ENCODE measurements at places on chromosomes 1 and 21. TPM values are rescaled to one million over a fixed set of nuclear protein-coding genes. Genes with fewer than 3 reads are reported as not detected.

The TMEM201 gene
- total RNA-seq, result 1.7 TPM

DNA sequence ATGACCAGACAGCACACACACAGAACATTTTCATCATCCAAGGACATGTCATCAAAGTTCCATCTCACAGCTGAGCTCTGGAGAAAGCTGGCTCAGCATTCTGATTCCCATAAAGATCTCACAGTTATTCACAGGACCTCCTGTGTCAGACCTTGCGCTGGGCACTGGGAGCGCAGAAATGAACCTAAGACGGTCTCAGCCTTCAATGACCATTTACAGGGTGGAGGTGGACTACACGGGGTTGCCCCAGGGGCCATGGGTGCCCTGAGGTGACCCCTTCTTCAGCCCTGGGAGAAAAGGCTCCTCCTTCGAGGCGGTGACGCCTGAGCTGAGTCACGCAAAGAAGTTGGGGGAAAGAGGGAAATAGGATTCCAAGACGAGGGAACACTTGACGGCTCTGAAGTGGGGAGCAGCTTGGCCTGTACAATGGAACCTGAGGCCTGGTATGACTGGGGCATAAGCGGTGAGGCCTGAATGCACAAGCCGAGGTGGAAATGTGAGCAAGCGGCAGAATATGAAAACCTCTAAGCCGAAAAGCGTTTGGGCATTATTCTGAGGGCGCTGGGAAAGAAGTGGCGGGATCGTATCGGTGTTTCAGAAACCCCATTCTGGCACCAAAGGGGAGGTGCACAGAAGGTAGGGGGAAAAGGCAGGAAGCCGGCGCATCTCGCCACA lies 797 bp downstream of the CC2D1B start:
- DNase-seq, result no peak

DNA sequence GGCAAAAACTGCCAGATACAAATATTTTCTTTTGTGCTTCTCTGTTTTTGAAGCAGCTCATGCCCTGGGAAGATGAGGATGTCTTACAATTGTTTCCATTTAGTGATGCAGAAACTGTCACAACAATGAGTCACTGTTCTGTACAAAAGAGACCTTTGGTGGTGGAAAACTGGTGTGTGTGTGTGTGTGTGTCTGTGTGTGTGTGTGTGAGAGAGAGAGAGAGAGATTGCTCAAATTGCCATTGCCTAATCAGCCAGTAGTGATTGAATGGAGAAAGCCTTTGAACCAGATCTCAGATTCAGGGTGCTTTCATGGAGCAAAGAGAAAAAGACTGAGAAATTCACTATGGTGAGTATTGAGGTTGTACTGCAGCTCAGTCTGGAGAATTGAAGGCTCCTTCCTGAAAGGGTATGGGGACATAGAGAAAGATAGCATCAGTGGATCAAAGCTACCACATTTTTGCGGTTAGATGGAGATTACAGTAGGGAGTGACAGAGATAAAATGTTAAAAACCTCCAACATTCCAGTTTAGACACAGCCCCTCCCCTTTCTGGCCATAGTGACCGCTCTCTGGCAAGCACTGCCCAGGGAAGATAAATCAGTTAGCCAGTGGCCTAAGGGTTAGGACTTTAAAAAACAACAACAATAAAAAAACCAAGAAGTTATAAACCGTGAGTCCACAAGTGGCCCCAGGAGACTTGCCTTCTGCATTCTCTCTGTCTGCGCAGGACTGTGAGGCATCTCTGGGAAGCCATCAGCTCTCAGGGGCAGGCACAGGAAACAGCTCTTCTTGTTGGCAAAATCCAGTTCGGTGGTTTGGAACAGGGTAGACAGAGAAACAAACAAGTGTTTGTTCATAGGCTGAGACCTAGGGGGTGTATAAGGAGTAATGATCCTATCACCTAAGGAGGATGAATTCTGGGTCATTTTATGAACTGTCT lies 406.5 kb downstream of the DUSP10 start:
- DNase-seq, result peak; percentile 0

GRCh38 chr21:40173816-40174215 lies 306.6 kb downstream of the PCP4 start:
- no peak for DNase-seq

The CCDC24 gene
- total RNA-seq, result 2.1 TPM

DNA sequence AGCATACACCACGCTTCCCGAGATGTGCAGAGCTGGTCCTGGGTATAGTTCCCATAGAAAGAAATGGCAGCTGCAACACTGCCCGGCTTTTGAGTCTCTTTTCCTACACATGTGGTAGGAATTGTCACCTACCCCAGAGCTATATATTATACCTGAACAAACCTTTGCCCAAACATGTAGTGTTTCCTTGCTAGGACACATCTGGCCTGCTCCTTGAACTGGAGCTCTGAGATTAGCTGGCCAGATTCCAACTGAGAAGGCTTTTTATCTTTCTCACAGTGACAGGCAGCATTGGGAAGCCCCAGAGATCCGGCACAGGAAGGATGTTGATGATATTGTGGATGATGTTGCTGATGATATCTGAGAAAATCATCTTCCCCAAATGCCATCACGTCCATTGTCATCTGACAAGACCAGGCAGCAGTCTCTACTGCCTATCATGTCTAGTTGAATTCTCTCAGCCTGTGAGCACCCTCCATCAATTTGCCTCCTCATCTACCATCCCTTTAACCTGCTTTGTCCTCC lies 115.0 kb upstream of the SMYD2 start:
- no peak for DNase-seq

The SLC1A7 gene
- under 0.01 TPM for total RNA-seq

DNA sequence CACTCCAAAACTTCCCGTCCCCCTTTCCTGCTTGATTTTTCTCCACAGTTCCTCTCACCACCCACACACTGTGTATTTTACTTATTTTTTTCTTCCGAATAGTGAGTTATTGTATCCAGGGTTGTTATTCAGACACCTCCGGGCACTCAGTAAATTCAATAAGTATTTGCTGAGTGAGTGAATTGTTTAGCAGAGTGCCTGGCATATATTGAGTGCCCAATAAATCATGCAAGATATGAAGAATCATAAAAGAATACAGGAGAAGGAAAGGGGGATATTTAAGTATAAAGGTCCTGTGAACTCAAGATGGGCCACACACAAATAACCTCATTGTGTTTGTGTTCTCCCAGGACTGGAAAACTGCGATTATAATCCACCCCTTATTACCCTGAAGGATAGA lies 139.9 kb downstream of the GALNT2 start:
- no peak for DNase-seq

DNA sequence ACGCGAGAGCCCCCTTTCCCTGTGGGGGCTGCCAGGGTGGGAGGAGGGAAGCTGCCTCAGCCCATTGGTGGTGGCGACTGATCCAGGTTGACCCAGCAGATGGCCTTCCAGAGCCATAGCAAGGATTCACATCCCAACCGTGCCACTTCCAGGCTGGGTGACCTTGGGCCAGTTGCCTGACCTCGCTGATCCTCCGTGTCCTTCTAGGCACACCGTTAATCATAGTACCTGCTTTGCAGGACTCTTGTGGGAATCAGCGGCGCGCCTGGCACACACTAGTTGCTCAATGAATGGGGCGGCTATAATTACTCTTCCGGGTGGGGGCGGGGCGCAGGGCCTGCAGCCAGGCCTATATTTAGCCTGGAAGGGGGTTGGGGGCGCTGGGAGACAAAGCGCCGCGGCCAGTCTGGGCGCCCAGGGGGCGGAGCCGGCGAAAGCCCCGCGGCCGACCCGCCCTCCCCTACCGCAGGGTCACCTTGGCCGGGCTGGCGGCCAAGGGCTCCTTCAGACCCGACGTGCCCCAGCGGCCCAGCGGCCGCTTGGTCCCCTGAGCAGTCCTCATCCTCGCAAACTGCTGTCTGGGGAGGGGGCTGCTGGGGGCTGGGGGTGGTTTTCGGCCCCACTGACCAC lies 5.1 kb downstream of the HSPB7 start:
- DNase-seq, result no peak

GRCh38 chr1:30197639-30198450 lies 525.5 kb downstream of the MATN1 start:
- DNase-seq, result no peak

DNA sequence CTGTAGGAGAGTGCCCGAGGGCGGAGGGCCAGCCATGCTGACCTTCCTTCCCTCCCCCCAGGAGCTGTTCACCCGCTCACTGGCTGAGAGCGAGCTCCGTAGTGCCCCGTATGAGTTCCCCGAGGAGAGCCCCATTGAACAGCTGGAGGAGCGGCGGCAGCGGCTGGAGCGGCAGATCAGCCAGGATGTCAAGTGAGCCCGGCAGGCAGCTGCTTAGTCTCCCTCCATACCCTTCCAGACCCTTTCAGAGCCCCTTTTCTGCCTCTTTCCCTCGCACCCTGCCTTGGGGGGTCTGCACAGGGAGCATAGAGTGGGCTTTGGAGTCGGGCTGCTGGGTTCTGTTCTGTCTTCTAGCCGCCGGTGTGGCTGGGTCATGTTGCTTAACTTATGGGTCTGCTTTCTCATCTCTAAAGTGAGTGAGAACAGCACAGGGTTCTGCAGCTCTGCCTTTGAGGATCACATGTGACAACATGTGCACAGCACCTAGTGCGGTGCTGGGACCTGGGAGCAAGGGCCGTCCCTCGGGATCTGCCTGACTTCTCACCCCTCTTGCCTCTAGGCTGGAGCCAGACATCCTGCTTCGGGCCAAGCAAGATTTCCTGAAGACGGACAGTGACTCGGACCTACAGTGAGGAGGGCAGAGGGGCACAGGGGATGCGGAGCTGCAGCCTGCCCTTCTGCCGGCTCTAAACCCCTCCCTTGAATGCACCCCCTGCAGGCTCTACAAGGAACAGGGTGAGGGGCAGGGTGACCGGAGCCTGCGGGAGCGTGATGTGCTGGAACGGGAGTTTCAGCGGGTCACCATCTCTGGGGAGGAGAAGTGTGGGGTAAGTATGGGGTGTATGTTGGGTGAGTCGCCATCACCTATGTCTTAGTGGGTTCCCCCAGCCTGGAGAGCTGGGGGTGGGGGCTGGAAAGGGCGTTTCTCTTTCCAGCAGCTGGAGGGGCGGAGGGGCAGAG lies 6.2 kb downstream of the AMPD2 start:
- DNase-seq, result no peak

- DNase-seq, result no peak
These were observed 1.3 kb downstream of the TRIM67 start for GRCh38 chr1:231162970-231163829.

The BARHL2 gene
- not detected for total RNA-seq

GRCh38 chr21:36610201-36610600 lies 88.7 kb upstream of the SIM2 start:
- DNase-seq, result no peak

The CFAP74 gene
- 0.09 TPM for total RNA-seq

DNA sequence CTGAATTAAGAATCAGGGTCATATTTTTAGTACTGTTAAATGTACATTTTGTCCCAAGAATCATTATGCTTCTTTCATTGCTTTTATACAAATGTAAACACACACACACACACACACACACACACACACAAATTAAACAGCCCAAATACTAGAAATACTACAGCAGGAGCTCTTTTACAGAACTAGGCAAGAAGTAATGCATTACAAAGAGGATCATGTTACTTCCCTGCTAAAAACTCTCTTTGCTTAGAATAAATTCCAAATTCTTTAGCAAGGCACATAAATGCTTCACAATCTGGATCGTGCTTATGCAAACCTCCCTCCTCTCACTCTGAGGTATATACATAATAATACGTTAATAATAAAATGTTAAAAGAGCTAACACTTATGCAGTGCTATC lies 720.4 kb upstream of the ADGRL4 start:
- DNase-seq, result no peak

The HENMT1 gene
- total RNA-seq, result 28.3 TPM

DNA sequence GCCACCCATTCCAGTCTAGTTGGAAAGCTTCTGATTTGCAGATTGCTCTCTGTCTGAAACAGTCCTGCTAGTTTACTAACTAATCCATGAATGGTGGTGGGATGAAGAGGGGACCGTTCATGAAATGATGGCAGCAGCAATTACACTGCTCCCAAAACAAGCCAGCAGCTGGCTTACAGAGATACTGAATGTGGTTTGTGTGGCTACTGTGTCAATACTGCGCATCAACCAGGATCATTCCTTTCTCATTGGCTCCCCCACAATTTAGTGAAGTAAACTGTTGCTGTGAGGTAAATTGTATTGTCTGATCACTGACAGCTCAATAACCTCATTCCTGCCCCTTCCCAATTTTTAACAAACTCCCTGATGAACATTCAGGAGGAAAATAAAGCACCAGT lies 191.3 kb upstream of the LMO4 start:
- DNase-seq, result no peak

GRCh38 chr1:74427681-74428080 lies 84.7 kb downstream of the LRRC53 start:
- no peak for DNase-seq

The OR6N1 gene
- total RNA-seq, result not detected

DNA sequence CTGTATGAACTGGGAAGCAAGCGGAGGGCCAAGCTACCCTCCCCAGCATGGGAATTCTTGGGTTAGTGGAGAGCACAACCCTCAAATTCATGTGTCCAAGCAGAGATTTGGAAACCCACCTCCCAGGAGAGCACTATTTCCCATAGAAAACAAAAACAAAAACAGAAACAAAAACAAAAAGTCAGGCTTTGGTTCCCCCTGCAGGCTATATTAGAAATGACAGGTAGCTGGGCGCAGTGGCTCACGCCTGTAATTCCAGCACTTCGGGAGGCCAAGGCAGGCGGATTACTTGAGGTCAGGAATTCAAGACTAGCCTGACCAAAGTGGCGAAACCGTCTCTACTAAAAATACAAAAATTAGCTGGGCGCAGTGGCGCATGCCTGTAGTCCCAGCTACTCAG lies 10.8 kb downstream of the MINDY1 start:
- no peak for DNase-seq

The RPE65 gene
- total RNA-seq, result 0.24 TPM

The LINGO4 gene
- 0.52 TPM for total RNA-seq

The B3GALT5 gene
- total RNA-seq, result 1.4 TPM

- no peak for DNase-seq
These were observed 3.4 kb downstream of the COL18A1 start for GRCh38 chr21:45408271-45408791.

DNA sequence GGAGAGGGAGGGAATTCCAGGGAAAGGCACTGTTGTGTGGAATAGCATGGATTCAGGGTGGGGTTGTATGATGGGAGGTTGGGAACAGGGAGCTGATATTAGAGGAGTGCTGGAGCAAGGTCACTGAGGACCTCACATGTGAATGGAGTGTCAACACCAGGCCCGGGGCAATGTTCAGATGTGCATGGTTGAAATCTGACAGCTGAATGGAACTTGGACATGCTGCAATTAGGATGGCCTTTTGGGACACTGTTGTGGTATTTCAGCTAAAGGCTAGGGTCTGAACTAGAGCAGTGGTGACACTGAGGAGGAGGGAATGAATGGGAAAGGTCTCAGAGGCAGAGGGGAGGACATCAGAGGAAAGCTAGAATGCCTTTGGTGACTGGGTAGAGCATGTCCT lies 25.0 kb downstream of the ZSCAN20 start:
- DNase-seq, result no peak

The SMPDL3B gene
- 0.76 TPM for total RNA-seq

GRCh38 chr1:59139396-59139795 lies 157.5 kb upstream of the FGGY start:
- no peak for DNase-seq

DNA sequence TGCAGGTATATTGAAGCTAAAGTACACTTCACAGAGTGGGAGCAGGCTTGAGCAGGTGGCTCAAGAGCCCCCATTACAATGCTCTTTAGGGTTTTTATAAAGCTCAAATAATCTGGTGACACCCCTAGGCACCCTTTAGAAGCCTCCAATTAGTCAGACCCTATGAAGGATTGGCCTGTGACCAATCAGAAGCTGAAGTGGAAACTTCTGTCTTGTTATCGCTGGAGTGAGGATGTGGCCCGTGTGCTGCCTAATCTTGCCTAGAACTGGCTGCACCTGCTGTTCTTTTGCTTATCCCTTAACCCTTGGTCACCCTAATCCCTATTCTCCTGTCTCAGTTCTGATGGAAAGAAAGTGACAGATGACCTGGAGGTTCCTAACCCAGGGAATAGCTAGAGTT lies 70.8 kb upstream of the ABCG1 start:
- peak; percentile 54 for DNase-seq

Measured in thymus (tissue), 14 donors.